ENCODE measurements at places on chromosomes 4 and X.

DNA sequence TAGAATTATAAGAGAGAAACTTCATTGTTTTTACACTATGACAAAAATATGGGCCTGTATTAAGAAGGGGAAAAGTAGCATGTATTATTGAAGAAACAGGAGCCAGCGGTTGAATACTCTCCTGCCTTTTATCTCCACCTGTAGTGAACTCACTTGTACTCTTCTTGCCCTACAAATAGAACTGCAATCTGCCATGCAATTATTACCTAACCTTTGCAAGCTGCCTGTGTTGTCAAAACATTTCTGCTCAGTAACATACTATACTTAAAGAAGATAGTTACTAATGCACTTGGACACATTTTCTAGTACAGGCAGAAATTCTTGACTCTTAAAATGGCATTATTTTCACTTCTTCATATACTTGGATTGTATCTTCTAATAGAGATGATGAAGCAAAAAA, 818.4 kb upstream of the GRID2 start:
- no peak for ATAC-seq

- ATAC-seq = no peak
Measured at GRCh38 chr4:122577808-122578781, 42.8 kb downstream of the IL21 start.

DNA sequence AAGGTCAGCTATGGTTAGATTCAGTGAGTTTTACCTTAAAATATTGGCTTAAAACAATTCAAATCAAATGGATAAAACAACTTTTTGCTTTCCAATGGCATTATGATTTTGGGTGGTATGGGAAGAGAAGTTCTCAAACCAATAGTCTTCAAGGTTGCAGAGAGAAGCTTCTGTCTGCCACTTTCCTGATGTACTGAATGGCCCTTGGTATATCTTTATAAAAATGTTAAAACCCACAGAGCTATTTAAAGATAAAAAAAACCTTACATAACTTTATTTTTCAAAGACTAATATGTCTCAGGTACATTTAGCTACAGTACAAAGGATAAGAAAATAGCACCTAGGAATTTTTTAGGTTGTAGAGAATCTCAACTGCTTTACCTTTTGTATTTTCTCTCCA, 6.9 kb downstream of the FGA start:
- ATAC-seq = no peak

DNA sequence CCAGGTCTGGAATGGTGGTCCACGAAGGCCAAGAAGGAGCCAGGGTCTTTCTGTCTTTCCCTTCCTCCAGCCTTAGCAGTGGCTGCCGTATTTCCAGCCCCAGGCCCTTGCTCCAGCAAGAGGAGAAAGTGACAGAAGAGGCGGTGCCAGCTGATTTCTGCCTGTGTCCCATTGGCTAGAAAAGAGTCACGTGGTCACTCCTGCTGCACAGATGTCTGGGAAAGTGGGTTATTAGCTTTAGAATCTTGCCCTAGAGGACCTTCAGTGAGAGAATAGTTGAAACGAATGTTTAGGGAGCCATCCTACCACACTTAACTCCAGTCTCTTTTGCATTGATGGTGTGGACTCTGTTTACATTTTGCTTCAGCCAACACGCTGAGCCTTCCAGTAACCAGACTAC, 99.3 kb upstream of the BCOR start:
- ATAC-seq = no peak

- ATAC-seq = no peak
Measured at GRCh38 chrX:67779099-67779498, 235.3 kb downstream of the AR start.

- peak; percentile 69 for ATAC-seq
Measured at GRCh38 chrX:100687546-100687945, 43.5 kb downstream of the SRPX2 start.
